Cortex of kidney (tissue), 1 donor: ENCODE measurements at places on chromosomes 7 and 10.

- no peak for DNase-seq
Measured at GRCh38 chr7:27435461-27435860, 192.9 kb downstream of the EVX1 start.

DNA sequence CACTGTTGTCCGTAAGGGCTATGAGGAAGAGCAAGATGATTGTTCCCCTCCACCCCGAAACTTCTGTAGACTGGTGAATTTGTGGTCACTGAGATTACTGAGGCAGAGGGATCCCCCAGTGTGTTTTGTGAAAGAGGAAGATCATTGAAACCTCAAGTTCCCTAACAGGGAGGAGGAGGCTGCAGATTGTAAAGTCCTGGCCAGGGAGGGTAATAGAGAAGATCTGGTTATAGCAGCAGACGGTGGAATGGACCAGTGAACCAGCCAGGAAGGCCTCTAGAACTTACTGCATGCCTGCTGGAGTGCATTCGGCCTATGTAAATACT is 31.1 kb downstream of the LMTK2 start:
- DNase-seq: no peak

- no peak for DNase-seq
Measured at GRCh38 chr10:59536167-59537014, 173.3 kb downstream of the SLC16A9 start.

- DNase-seq: no peak
Measured at GRCh38 chr10:119521443-119522204, 20.9 kb downstream of the RGS10 start.

- no peak for DNase-seq
Measured at GRCh38 chr7:27167916-27168264, 2.6 kb upstream of the HOXA9 start.

- no peak for DNase-seq
Measured at GRCh38 chr7:146397141-146397540, 280.5 kb downstream of the CNTNAP2 start.

GRCh38 chr7:3697472-3697871 is 396.4 kb downstream of the SDK1 start:
- no peak for DNase-seq

DNA sequence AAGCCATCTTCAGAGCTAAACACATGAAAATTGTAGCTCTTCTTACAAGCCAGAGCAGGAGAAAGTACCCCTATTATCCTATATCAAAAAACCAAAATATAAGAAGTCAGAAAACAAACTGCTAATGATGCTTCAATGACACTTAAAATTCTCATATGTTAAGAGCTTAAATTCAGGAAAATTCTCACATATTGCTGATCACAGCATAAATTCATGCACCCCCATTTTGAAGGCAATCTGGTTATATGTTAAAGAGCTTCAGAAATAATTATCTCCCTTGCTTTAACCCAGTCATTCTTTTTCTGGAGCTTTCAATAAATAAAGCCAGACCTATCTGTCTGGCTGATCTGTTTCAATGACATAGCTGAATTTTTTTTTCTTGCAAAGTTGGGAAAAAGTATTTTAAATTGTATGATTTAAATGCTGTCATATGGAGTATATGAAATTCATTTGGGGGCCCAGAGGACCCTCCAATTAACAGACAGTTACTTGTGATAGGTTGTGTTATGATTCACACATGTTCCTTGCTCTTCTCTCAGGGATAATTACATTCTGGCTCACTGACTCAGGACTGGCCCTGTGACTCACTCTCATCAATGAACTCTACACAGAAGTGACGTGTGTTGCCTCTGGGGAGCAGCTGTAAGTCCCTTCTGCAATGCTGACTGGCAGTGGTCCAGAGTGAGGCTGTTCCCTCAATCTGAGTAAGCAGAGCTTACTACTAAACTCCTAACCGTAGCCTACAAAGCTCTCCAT is 85.2 kb downstream of the HGF start:
- no peak for DNase-seq
